Cortex of kidney (tissue), 1 donor: ENCODE measurements at places on chromosomes 3 and 15.

DNA sequence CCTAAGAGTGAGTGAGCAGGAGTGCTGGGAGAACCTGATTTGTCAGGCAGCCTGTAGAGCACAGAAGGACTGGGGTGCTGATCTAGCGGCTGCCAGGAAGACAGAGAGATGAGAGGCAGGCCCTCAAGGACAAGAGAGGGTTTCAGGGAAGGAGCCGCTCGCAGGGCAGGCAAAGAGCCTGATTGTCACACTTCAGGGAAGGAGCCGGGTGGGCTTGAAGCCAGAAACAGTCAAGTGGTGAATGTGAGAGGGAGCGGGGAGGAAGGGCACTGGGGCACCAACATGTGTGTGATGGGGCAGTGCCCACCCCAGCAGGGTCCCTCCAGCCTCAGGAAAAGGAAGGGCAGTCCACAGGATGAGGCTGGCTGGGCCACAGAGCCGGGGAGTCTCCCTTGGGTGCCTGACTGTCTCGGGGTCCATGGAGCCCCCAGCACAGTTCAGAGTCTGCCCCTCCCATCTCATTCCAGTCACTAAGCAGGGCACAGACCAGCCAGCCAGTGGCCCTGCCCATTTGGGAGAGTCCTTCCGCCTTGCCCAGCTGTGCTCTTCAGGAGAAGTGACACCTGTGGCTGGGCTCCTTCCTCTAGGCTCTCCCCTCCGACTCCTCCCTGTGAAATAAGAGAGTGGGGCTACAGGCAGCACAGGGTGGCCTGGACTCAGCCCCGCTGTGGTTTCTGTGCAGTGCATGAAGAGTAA is 148.6 kb downstream of the RAB11A start:
- no peak for DNase-seq

DNA sequence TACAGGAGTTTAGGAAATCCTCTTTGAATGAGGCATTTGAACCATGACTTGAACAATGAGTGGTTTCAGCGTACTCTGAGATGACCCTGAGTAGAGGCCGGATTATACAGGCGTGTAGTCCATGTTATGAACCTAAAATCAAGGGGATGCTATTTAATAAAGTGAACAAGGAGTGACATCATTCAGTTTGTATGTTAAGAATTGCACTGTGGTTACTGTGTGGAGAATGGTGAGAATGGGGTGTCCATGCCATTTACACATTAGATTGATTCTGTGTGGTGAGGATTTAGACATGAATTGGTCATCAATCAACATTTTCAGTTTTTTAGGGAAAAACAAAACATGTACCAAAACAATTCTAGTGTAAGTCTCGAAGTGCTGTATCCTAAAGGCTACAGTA is 65.8 kb downstream of the TPRG1 start:
- no peak for DNase-seq

GRCh38 chr3:42264399-42265058 is 1.5 kb downstream of the CCK start:
- no peak for DNase-seq

DNA sequence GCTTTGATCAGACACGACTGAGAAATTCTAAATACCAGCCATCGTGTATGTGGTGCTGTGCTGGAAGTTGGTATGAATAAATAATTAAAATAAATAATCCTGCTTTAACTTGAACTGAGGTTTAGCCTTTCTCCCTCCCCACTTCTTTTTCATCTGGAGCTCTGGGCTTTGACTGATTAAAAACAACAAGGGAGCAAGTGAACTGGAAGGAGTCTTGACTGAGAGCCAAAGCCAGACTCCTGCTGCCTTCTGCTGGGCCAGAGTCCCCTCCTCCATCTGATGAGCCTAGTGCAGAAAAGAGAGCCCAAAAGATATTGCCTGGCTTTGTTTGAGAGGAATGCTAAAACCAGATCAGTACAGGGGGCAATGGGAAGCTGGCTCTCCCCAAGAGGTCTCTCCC is 96.0 kb downstream of the CCNL1 start:
- DNase-seq: no peak

DNA sequence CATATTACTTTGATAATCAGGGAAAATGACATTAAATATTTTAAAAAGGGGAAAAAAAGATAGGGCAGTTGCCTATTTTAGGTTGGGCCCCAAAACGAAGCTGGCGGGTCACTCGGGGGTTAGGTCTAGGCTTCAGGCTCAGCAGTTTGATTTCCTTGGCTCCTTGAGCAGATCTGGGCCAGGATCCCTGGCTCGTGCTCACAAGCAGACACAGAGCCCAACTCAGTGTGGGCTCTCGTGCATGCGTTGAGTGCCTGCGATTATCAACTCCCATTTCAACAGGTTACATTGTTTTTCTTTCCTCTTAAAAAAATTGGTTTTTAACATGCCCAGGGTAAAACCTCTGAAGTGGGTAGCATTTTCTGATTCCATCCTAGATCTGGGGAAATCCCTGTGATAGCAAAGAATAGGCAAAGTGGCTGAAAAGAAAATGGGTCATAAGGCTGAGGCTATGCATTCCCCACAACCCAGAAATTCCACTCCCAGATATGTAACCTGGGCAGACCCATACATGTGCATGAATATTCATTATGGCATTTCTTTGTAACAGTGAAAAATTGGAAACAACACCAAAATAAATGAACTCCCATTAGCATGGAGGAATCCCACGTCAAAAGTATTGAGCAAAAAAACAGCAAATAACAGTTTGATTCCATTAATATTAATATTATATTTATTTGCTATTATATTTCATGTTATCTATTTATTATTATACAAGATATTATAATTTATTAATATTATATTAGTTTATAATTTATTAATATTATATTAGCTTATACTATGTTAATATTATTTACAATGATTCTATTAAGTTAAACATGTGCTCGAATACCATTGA is 27.8 kb downstream of the FAM43A start:
- DNase-seq: no peak

DNA sequence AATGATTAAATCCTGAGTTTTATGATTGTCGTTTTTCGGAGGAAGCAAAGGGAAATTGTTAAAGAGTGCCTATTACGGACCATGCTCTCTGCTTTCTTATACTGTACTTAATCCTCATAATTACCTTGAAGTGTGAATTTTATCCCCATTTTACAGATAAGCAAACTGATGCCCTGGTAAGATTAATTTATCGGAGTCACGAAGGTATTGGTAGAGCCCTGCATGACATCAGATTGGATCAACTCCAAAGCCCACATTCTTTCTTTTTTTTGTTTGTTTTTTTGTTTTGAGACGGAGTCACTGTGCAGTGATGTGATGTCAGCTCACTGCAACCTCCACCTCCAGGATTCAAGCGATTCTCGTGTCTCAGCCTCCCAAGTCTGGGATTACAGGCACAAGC is 1.6 kb upstream of the GNB4 start:
- no peak for DNase-seq

- DNase-seq: no peak
These were observed 70.4 kb upstream of the ATP11B start for GRCh38 chr3:182722907-182723306.

DNA sequence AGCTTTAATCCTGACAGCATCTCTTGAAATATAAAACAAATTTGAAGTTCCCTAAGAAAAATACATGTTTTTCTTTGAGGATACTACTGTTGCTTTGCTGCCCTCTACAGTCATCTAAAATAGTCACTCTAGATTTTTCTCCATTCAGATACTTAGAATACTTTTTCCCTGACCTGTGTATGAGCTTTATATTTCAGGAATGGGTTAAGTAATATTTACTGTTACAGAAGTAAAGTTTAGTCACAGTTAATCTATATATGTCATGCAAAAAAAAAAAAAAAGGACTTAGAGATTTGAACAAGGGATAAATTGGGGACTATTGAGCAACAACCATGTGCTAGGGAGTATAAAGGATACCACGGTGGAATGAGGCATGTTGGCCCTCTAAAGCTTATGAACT is 8.8 kb downstream of the NECTIN3 start:
- no peak for DNase-seq

DNA sequence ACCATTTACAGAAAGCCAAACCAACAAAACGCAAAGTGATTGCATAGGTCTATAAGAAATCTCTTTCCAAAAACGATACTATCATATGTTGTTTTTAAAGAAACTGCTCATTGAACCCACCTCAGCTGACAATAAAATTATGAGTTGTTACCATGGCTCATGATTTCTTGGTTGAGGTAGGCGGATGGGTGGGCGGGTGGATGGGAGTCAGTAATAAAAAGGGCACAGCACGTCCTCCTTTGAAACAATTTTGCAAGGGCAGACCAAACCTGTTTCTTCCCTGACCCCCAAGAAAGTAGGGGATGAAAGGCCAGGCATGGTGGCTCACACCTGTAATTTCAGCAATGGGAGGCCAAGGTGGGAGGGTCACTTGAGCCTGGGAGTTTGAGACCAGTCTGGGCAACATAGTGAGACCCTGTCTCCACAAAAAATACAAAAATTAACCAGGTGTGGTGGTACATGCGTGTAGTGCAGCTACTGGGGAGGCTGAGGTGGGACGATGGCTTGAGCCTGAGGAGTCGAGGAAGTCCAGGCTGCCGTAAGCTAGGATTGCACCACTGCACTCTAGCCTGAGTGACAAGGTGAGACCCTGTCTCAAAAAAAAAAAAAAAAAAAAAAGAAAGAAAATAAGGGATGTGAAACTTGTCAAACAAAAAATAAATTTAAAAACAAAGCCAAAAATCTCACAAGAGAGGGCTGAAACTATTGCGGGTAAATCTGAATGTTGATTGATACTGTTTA is 2.1 kb downstream of the ABHD10 start:
- DNase-seq: no peak

- no peak for DNase-seq
These were observed 99.8 kb upstream of the NR2F2 start for GRCh38 chr15:96230526-96231181.

DNA sequence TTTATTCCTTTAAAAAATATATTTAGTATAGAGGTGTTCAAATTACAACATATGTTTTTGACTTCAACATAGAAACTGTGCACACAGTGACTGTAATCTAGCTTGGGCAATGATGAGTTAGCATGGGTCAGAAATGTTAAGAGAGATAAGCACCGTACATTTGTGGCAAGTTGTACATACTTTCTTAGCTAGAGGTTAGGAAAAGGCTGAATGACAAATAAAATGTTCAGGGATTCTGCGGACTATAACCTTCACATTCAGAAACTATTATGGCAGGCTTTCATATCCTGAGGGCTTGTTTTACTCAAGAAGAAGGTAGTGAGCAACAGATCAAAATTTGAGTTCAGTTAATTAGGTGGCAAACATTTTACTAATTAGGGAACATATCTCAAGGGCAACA is 379.7 kb upstream of the EPHA6 start:
- DNase-seq: no peak

GRCh38 chr15:73598530-73599160 is 34.5 kb downstream of the NPTN start:
- DNase-seq: no peak

GRCh38 chr3:144923046-144923775 is 951.6 kb downstream of the DIPK2A start:
- no peak for DNase-seq

- no peak for DNase-seq
These were observed 196.7 kb upstream of the TPRG1 start for GRCh38 chr3:188974856-188975599.

GRCh38 chr3:195131176-195131575 is 139.8 kb downstream of the XXYLT1 start:
- DNase-seq: no peak

DNA sequence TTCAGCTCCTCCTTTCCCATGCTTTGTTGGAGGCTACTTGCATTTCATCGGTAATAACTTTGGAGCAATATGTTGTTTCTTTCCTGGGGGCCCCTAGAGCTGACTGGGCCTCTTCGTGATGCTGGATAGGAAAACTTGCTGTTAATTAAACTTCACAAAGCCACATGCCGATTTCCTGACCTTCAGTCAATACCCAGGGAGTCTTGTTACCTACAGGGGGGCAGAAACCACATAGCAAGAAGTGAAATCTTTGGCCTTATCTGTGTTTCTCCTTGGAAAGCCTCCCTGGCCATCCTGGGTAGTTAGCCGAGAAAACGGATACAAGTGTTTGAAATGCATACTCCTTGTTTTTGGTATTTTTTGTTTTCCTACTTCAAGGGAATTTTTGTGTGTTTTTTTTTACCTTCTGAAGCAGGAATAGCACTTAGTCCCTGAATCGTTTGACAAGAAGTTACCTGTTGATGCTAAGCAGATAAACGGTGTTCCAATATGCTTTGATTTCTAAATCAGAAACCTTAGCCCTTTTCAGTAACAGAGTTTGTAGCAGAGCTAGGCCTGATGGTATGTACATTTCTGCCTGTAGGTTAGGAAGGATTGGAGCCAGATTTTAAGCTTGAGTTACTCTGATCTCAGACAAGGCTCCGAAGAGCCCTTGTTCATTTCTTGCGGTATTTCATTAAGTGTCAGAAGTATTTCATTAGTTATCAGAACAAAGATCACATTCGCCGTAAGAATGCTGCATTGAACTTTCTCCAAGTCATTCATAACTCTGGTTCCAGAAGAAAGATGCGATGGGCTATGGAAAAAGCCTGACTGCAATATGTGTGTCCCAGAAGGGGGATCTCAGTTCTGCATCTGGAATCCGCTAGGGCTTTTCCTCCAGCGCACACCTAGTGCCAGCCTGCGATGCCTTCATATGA is 111.5 kb downstream of the THSD4 start:
- no peak for DNase-seq

- no peak for DNase-seq
These were observed 74.0 kb upstream of the LINGO1 start for GRCh38 chr15:77706482-77707244.

DNA sequence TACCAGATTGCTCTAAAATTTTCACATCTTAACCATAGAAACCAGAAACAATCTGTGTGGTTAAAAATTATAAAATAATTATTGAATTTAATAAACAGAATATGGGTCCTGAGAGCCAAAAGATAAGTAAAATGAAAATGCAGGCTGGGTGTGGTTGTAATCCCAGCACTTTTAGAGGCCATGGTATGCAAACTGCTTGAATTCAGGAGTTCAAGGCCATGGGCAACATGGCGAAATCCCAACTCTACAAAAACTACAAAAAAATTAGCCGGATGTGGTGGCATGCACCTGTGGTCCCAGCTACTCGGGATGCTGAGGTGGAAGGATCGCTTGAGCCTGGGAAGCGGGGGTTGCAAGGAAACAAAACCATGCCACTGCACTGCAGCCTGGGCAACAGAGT is 236.1 kb downstream of the STAG1 start:
- DNase-seq: no peak

- DNase-seq: no peak
These were observed 1.9 kb downstream of the DMXL2 start for GRCh38 chr15:51620641-51621040.

DNA sequence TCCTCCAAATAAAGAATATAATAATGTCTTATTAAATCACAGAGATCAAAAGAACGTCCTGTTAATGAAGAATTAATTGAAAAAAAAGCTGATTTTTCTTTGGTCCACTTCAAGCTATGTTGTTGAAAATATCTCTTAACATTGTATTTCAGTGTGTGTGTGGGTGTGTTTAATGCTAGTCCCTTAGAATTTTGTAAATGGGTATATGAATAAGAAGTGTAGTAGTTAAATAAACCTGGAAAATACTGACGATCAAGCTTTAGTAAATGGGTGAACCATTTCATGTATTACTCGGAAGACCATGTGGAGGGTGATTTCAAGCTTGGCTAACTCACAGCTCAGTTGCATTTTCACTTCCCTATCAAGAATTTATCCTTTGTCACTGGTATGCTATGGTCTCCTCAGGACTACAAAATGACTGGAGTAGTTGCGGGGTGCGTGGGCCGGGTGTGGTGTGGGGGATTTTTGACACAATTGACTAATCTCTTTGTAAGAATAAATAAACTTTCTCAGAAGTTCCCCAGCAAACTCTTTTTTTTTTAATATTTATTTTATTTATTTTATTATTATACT is 586.4 kb downstream of the GRM7 start:
- DNase-seq: no peak
